CD4-positive, alpha-beta T cell (primary cell): ENCODE measurements at places on chromosomes 2 and 18.

GRCh38 chr2:101127319-101128056, 23.7 kb downstream of the TBC1D8 start:
- no peak for DNase-seq

DNA sequence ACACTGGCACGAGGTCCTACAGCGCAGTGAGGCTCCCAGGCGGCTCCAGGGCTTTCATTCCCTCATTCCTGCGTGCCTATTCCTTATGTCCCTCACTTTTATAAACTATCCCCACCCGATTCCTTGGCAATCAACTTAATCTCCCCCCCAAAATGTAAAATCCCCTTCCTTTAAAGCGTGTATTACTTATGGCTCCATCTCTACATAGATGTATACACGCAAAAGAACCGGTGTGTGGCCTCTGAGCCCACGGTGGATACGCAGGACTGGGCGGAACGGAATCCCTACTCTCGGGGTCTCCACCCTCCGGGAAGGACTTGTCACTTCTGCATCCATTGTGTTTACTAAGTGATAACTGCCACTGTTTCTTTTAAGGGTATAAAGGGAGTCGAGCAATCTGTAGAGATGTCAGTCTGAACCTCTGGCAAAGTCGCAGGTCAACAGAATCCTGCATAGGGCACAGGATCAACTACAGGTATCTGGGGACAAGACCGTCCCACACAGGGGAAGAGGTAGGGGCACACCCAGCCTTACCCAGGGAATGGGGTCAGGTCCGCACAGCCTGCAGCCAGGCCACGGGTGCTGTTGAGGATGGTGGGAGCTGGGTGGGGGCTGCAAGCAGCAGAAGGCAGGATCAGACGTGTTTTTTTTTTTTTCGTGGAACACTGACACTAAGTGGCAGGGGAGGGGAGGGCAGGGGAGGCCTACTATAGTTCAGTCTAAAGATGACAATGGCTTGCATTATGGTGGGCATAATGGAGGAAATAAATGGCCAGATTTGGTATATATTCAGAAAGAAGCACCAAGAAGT, 42.1 kb downstream of the HDLBP start:
- DNase-seq: no peak

GRCh38 chr2:218858671-218859555, 692 bp upstream of the WNT6 start:
- DNase-seq: no peak

DNA sequence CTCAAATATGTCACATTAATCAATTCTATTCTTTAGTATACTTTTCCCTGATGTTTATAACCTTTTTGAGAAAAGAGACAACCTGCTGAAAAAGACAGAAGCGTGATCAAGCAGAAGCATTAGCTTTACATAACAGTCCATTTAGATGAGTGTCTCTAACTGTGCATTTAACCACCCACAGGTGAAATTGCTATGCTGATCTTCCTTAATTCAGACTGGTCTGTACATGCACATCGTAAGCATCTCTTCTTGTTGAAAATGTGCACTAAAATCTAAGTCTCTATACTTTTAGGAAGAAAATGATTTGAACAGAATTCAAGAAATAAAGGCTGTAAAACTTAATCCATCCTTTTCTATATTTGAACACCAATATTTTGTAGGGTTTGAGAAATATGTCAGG, 794.4 kb upstream of the FSHR start:
- no peak for DNase-seq

DNA sequence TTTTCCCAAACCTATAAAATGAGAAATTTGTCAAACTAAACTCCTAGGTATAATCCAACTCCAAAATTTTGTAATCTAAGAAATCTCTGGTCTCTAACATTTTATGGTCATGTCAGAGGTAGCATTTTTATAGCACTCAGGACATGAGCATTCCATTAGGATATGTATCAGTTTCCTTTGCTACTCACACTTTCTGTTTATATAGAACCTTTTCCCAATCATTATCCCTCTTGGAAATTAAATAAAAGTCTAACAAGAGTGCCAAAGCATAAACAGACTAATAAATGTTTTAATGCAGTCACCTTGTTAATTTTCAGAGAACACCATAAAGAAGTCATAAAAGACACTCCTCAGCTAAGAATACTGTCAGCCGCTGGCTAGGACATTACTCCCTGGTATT, 300.0 kb upstream of the CWC22 start:
- DNase-seq: no peak

DNA sequence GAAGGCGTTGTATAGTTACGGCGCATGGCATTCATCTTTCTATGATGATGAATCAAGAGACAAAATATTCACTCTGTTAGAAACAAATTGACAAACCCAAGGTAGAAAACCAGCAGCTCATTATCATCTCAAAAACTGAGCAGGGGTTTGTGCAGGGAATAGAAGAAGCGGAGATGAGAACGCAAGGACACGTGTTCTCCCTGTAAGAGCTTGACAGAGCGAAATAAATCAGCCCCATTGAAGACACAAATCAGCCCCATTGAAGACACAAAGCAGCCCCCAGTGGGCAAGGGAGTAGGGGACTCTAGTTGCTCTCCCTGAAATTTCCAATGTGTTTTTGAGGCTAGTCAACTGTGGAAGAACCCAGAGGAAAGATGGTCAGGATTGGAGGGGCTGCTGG, 199.2 kb downstream of the EPHA4 start:
- no peak for DNase-seq

GRCh38 chr18:51108330-51108729, 78.3 kb downstream of the SMAD4 start:
- no peak for DNase-seq

GRCh38 chr2:238847419-238847801, 475 bp upstream of the TWIST2 start:
- DNase-seq: no peak

- no peak for DNase-seq
Measured at GRCh38 chr2:66082581-66082980, 352.3 kb upstream of the MEIS1 start.

DNA sequence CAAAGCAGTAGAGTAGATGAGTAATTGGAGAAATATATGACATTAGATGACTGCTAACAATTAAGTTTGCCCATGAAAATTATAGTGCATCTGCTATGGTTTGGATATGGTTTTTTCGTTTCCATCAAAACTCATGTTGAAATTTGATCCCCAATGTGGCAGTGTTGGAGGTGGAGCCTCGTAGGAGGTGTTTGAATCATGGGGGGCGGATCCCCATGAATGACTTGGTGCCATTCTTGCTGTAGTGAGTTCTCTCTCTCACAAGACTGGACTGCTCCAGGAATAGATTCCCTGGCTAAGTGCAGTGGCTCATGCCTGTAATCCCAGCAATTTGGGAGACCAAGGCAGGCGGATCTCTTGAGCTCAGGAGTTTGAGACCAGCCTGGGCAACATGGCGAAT, 9.7 kb upstream of the CUL3 start:
- no peak for DNase-seq

- no peak for DNase-seq
Measured at GRCh38 chr2:56170988-56171387, 12.8 kb upstream of the CCDC85A start.

- no peak for DNase-seq
Measured at GRCh38 chr2:83742117-83742782, 716.8 kb downstream of the SUCLG1 start.

GRCh38 chr2:239327536-239328350, 73.1 kb downstream of the HDAC4 start:
- DNase-seq: no peak

GRCh38 chr18:34511435-34511834, 198.7 kb upstream of the DTNA start:
- no peak for DNase-seq

- no peak for DNase-seq
Measured at GRCh38 chr2:85244828-85245227, 83.0 kb downstream of the TGOLN2 start.

- no peak for DNase-seq
Measured at GRCh38 chr2:233768076-233768475, 8.0 kb downstream of the UGT1A1 start.

DNA sequence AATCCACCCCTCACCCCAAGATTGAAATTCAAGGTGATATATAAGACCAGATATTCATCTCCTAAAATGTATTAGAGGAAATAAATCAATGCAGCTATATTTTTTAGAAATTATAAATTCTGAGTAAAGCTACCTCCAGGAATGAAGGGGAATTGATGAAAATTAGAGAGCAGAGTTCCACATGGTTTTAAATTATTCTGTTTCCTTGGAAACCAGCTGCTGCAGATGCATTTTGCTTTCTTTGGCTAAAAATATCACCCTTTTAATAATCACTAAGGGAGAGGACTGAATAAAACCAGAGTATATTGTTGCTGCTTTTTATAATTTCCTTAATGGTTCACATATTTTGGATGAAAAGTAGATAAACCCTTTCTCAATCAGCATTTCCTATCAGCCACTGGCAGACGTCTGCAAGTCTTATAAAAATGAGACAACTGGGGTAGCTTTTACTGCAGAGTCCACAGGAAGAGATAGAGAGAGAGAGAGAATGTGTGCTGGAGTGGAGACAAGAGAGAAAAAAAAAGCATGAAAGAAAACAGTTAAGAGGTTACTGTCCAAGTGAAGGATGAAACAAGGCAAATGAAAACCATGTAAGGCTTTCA, 2.0 kb downstream of the CSRNP3 start:
- DNase-seq: no peak
